ENCODE measurements at places on chromosomes 1 and 21.

GRCh38 chr1:40553017-40553416 is 21.6 kb downstream of the ZNF684 start:
- no peak for DNase-seq

DNA sequence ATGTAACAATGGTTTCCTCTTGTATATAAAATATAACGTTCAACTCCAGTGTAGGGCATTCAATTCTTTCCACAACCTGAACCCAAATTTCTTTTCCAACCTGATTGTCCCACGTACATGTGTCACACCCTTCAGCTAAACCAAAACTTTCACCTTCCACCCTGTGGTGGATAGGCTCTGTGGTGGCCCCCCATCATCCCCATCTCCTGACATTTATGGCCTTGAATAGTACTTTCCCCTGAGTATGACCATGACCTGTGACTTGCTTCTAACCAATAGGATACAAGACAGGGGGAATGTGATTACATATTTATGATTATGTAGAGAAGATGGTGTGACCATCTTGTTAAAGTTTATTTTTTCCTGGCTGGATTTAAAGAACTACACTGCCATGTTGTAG is 377.0 kb downstream of the PTPRC start:
- DNase-seq = no peak

DNA sequence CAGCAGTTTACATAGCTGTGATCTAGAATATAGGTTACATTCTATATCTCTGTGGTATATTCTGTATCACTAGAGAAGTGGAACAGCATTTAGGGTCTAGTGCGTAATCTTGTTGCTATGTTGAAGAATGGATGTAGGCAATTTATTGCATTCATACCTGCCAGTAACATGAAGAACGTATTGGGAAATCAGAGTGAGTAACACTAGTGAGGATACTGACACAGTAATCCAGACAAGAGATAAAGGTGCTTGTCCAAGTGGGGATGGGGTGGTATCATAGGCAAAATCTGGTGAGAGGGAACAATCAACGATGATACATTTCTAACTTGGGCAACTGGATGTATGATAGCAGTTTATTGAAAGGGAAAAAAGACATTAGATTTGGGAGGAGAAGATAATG is 9.8 kb downstream of the PPP2R5A start:
- no peak for DNase-seq

- no peak for DNase-seq
These were observed 88.1 kb upstream of the C1orf21 start for GRCh38 chr1:184298440-184299405.

DNA sequence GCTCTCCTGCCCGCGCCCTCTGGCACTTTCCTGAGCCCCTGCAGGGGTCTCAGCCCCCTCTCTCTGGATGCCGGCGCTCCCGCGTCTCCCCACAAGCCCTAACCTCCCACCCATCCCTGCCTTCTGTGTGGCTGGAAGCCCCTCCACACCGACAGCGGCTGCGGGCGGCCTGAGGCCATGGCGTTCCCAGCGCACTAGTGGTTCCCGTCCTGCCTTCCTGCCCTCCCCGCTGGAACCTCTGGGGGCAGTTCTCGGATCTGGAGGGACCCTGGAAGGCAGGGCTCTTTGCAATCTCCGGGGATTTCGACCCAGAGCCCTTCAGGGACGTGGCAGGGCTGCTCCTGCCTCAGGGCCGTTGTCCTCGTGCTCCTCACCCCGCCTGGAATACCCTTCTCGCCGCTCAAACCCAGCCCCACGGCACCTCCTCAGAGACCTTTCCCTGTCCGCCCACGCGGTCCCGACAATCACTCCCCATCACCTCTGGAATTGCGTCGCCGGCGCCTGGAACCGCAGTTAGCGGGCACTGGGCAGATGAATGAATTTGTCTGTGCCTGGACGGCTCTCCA is 493 bp upstream of the ESPN start:
- no peak for DNase-seq

- no peak for DNase-seq
These were observed 824.7 kb downstream of the USP25 start for GRCh38 chr21:16554503-16554902.

GRCh38 chr1:65510961-65511360 is 90.5 kb downstream of the LEPR start:
- DNase-seq = no peak

- no peak for DNase-seq
These were observed 132.9 kb upstream of the PRDX6 start for GRCh38 chr1:173344034-173344743.

- DNase-seq = no peak
These were observed 39.0 kb downstream of the FOXO6 start for GRCh38 chr1:41400225-41400624.

DNA sequence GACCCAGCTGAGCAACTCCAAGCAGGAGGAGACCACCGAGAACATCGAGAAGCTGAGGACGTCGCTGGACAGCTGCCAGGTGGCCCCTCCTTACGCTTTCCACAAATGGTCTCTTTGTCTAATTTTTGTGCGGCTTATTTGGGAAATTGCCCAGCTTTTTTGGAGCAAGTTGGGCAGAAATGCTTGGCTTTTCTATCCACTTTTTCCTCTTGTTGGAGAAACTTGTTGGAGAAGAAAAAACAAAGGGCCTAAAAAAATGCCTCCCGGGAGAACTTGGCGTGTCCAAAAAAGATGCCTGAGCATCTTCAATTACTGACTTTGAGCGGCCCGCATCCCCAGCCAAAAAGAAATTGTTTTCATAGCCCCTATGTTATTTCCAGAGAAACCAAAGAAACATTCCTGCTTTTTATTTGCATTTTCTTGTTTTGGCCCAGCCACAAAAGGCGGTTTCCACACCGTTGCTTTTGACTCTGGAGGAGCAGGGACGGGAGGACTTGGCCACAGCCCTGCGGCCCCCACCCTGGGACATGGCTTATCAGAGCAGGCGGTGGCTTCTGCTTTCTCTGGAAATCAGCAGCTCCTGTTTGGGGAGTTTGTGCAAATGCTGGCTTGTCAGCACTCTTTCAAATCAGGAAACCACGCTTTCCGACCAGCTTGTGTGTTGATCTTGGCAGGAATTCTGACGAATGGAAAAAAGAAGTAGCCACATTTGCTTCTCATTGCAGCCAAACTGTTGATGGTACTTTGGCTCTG is 81.2 kb upstream of the EFHD2 start:
- peak; percentile 59 for DNase-seq

DNA sequence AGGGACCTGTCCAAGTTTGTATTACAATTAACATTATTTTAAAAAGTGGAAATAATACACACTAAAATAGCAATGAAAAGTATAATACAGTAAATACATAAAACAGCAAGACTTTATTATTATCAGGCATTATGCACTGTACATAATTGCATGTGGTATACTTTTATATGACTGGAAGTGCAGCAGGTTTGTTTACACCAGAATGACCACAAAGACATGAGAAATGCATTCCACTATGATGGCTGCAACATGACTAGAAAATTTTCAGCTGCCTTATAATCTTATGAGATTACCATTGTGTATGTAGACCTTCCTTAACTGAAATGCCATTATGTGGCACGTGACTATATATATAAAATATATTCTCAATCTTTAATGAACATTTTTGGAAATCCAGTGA is 1699.6 kb downstream of the KCNT2 start:
- no peak for DNase-seq

GRCh38 chr1:244952940-244953339 is 88.6 kb upstream of the HNRNPU start:
- DNase-seq = no peak

- no peak for DNase-seq
These were observed 76.5 kb downstream of the ACTL8 start for GRCh38 chr1:17831597-17831996.

DNA sequence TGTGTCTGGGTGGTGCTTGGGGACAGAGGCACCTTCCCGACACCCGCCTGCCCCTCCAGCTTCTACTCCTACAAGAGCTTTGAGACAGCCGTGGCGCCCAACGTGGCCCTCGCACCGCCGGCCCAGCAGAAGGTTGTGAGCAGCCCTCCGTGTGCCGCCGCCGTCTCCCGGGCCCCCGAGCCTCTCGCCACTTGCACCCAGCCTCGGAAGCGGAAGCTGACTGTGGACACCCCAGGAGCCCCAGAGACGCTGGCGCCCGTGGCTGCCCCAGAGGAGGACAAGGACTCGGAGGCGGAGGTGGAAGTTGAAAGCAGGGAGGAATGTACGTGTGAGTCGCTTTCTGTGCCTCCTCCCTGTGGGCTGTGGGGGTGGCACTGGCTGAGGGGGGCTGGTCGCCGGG is 75.7 kb downstream of the SKI start:
- no peak for DNase-seq

- no peak for DNase-seq
These were observed 40.3 kb upstream of the COL18A1 start for GRCh38 chr21:45364468-45365185.

DNA sequence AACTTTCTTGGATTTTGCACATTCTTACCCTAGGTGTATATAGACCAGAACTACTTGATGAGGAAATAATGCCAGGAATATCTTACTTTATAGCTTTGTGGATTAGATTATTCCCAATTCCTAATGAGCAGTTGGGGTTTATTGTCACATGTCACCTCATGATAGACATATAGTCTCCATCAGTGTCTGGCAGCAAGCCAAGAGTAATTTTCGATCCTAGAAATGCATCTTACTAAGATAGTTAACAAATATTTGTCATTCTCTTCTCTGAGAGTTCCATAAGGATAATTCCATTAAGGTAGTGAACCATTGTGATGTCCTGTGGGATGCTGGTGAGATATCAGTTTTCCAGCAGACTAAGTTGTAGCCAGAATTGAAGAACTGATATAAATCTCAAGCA is 1282.9 kb upstream of the B3GALT2 start:
- no peak for DNase-seq

- no peak for DNase-seq
These were observed 131.9 kb downstream of the COQ8A start for GRCh38 chr1:227071895-227072587.

- no peak for DNase-seq
These were observed 67.6 kb upstream of the ST6GALNAC5 start for GRCh38 chr1:76799700-76800099.

DNA sequence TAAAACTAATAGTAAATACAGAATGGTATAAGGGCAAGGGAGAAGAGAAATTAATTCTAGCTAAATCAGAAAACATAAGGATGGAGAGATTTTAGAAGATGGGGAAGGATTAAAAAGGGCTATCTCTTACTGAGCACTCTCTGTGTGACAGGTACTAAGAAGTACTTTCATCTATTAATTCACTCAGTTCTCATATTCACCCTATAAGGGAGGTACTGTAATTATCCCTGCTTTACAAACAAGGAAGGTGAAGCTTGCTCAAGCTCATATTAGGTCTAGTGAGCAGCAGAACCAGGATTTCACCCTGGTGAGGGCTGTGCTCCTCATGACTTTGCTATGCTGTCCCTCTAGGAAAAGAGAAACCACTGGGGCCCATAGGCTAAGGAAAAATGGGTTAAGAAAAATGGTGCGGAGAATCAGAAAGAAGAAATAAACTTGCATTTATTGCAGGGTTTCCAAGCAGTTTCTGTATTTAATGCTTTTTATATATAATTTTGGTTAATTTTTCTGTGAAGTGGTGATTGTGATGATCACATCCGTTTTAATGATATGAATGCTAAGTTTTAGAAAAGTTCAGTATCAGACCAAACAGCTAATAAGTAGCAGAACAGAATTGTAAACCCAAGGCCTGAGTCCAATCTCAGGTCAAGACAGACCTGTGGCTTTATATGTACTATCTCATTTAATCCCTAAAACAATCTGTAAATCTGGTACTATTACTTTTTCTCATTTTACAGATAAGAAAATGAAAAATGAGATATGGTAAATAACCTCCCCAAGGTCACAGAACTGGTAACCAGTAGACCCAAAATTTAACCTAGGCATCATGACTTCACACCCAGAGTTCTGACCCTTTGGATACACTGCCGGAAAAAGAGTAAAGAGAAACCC is 1.7 kb downstream of the PCNX2 start:
- no peak for DNase-seq

DNA sequence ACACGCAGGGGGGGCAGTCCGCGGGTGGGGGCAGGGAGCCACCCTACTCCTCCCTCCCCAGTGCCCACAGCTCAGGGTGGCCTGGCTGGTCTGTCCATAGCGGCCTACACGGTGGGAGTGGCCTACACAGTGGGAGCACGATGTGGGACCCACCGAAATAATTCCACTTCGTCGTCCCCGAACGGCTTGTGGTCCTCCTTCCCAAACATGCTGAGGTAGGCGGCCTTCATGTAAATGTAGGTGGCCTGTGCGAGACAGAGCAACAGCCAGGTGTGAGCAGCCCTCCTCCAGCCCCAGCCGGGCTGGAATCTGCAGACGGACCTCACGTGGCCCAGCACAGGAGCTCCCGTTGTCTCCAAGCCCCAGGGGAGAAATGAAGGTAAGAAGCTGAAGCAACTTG is 34.4 kb downstream of the TTC39A start:
- no peak for DNase-seq

DNA sequence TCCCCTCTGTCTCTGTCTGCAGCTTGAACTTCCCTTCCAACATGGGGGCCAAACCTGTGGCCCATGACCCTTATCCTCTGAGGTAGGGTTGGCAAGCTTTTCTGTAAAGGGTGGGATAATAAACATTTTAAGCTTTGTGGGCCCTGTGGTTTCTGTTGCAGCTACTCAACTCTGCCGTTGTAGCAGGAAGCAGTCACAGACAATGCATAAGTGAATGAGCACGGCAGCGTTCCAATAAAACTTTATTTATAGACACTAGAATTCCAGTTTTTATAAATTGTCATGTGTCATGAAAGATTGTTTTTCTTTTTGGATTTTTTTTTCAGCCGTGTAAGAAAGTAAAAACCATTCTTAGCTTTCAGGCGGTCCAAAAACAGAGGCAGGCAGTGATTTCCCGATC is 18.2 kb upstream of the CDK18 start:
- no peak for DNase-seq

DNA sequence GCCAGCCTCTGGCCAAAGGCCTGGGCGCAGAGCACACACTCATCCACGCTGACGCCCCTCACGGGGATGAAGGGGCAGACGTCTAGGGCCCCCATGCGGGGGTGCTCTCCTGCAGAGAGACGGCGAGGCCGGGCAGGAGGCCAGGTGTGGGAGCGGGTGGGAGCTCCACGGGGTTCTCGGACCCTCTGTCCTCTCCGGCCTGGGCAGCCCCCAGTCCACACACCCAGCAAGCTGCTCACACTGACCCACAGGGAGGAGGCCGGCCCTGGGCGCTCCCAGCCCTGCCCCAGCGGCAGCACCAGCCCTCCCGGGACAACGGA is 2.5 kb downstream of the FTCD start:
- peak; percentile 42 for DNase-seq

- DNase-seq = no peak
These were observed 464.1 kb downstream of the ADGRL2 start for GRCh38 chr1:82264802-82265201.

- DNase-seq = no peak
These were observed 26.0 kb downstream of the MX1 start for GRCh38 chr21:41451753-41452676.
